Aorta (tissue), 5 donors: ENCODE measurements at places on chromosomes 4 and X. TPM values are rescaled to one million over a fixed set of nuclear protein-coding genes. Genes with fewer than 3 reads are reported as not detected.

The CEP135 gene
- 3.9 TPM for polyA plus RNA-seq

DNA sequence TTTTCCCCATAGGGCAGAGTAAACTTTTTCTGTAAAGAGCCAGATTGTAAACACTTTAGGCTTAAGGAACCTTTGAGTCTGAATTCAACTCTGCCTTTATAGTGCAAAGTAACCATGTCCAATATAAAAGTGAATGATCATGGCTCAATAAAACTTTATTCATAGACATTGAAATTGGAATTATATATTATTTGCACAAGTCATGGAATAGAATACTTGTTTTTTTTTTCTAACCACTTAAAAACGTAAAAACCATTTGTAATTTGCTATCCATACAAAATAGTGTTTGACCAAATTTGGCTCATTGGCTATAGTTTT lies 54.1 kb upstream of the MYOZ2 start:
- no peak for DNase-seq

The PABPC1L2B gene
- polyA plus RNA-seq: not detected

The CFP gene
- polyA plus RNA-seq: 3.7 TPM

The FGG gene
- polyA plus RNA-seq: not detected

- DNase-seq: no peak
Measured at GRCh38 chr4:10629394-10629793, 55.2 kb downstream of the CLNK start.

GRCh38 chr4:155187989-155188388 lies 20.4 kb upstream of the NPY2R start:
- no peak for DNase-seq

DNA sequence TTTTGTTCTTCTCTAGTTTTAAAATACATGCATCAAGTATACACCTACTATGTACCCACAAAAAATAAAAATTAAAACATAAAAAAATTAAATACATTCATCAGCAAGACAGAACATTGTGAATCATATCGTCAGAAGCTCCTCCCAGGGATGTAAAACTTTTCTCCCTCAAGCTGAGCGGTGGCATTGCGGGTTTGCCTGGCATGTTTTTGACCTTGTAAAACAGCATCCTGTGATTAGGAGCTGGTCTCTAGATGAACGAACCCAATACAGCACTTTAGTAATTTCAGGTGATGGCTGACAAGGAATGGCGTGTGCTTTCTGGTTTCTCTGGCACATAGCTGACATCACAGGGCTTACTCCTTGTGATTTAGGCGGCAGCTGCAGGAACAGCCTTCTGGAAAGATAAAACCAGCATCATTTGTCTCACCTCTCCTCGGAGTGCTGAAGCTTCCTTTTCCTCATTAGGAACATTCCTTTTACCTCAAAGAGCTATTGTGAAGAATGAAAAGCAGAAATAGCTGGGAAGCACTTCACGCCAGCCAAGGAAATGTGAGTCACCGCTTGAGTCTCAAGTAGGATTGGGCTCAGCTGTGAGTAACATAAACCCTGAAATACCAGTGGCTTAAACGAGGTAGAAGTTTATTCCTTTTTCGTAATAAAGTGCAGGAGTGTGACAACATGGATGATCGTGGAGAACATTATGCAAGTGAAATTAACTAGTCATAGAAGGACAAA lies 44.3 kb downstream of the NYX start:
- no peak for DNase-seq

DNA sequence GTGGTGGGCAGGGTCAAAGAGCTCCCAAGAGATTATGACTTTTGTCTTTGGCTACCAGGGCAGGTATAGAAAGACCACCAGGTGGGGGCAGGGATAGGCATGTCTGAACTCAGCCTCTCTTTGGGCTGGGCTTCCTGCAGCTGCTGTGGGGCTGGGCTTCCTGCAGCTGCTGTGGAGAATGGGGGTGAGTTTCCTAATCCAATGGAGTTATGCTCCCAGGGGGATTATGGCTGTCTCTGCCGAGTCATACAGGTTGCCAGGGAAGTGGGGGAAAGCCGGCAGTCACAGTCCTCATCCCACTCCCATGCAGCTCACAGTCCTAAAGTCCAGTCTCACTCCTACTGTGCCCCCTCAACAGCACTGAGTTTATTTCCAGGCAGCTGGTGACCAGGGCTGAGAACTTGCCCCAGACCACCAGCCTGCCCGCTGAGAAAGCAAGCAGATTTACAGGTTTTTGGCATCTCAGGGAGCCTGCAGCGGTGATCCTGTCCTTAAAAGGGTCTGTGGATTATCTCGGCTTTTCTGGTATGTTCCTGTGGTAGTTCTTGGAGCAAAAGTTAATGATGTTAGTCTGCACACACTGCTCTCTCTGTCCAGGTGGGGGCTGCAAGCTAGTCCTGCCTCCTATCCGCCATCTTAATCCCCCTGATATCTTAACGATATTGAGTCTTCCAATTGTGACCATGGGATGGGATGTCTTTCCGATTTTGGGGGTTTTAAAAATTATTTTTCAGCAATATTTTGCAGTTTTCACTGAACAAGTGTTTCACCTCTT lies 133.4 kb downstream of the RTL9 start:
- DNase-seq: no peak

The CHRDL1 gene
- polyA plus RNA-seq: not detected

DNA sequence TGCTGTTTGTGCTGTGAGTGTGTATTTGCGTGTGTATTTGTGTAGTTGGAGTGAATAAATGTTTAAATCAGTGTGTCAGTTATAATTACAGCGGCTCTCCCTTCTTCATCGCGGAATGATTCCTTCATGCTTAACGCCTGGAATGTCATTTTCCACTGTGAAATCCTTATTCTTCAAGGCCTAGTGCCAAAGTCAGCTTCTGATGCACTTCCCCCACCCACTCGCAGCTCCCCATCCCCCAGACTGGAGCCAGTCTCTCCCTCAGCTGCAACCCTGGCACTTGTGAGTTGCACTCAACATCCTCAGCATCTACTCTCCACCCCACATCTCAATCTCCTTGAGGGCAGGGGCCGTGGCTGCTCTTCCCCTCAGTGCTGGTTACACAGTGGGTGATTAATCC lies 583.0 kb downstream of the BCOR start:
- no peak for DNase-seq

GRCh38 chr4:37928426-37929416 lies 31.5 kb upstream of the PTTG2 start:
- no peak for DNase-seq

- no peak for DNase-seq
Measured at GRCh38 chr4:137934046-137934445, 308.1 kb downstream of the SLC7A11 start.

DNA sequence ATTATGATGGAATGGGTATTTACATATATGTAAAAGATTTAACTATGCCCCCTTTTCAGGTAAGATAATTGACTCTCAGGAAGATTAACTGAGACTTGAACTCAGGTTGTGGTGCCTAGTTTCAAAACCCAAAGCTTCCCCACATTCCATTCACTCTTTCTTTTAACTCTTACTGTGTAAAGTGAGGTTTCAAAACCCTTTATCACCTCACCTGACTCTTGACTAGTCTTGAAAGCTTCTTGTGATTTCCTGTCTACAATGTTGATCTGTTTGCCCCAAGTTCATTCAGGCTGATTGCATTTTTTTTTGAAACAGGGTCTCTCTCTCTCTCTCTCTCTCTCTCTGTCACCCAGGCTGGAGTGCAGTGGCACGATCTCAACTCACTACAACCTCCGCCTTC lies 40.5 kb upstream of the RAPGEF2 start:
- no peak for DNase-seq

The SLC6A14 gene
- polyA plus RNA-seq: 0.03 TPM

GRCh38 chr4:3516836-3517730 lies 15.1 kb downstream of the LRPAP1 start:
- peak; percentile 62 for DNase-seq

- no peak for DNase-seq
Measured at GRCh38 chr4:187632260-187632995, 363.1 kb upstream of the ZFP42 start.

- no peak for DNase-seq
Measured at GRCh38 chrX:46576458-46576857, 2.9 kb downstream of the CHST7 start.

DNA sequence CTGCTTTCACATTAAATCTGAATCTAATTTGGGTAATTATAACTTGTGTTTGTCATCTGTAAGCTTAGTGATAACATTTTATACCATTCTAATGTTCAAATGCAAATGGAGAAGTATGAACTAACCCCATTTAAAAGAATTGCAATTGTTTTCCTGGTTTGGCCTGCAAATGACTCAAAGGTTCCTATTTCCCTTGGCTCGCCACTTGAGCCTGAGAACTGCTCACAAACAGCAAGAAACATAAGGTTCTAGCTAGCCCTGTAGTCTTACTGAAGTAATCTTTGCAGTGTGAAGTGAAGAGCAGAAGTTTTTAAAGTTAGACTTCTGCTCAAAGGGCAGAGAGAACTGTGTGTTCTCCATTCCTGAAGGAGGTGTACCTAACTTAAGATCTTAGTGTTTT lies 27.2 kb downstream of the UPRT start:
- DNase-seq: no peak

DNA sequence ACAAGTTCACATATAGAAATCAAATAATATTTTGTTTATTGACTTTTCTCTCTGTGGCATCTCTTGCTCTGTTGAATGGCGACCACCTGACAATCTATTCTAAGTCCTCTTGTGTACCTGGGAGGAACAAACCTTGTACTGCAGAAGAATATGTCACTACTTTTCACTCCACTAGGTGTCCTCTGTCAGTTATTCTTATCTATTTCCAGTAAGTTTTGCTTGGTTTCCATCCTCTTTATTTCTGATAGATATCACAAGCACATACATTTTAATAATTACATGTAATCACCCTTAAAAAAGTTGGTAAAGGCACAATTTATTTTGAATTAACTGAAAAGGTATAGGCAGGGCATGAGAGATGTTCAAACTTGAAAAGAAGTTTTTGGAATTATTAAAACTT lies 238.4 kb downstream of the SNCA start:
- no peak for DNase-seq

- DNase-seq: no peak
Measured at GRCh38 chrX:107704181-107704580, 71.4 kb downstream of the TSC22D3 start.

DNA sequence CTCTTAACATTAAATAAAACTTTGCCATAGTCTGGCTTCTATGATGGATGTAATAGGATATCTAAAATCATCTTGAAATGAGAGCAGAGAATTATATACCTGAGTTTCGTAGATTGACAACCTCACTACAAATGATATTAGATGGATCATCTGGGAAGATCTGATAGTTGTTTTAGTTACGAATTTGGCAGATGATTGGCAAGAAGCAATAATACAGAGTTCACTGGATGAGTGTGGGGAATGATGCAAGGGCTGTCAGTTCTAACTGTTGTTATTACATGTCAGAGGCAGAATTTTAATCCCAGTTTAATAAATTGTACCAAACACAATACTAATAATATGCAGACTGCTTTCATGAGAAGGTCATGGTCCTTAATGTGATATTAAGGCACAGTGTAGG lies 585.2 kb downstream of the TRAM1L1 start:
- no peak for DNase-seq

The FMR1NB gene
- polyA plus RNA-seq: not detected

- no peak for DNase-seq
Measured at GRCh38 chr4:17398035-17398434, 113.9 kb downstream of the QDPR start.

DNA sequence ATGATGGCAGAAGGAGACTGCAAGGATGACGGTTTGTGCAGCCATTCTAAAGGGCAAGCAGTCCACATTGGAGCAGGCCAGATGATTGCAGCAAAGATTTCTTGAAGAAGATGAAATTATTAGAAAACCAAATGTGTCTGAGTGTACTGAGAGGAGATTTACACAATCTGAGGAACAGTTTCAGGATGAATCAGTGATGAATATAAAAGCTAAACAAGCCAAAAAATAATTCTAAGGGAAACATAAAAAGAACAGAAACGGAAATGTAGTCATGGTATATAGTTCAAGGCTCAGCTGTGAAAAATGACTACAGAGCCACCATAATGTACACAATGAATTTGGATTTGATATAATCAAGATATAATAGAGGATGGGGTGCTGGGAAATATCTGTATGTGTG lies 168.5 kb downstream of the PDGFC start:
- no peak for DNase-seq

DNA sequence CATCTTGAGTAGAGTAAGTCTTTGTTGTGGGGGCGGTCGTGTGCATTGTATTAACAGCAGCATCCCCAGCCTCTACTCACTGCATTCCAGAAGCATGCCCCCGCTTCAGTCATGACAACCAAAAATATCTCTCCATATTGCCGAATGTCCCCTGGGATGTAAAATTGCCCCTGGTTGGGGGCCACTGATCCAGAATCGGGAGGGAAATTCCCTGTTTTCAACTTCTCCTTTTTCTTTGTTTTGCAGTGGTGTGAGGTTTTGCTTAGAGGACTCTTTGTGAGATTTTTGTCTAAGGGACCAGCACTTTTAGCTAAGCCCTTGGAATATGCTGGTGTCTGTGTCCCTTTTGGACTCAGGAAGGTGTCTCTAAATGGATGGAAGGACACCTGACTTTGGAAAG lies 3.0 kb upstream of the IL13RA1 start:
- DNase-seq: no peak

- DNase-seq: no peak
Measured at GRCh38 chr4:88771883-88772450, 74.3 kb upstream of the NAP1L5 start.

- no peak for DNase-seq
Measured at GRCh38 chrX:48045410-48046311, 25.8 kb downstream of the ZNF630 start.

The ARMCX6 gene
- 14.8 TPM for polyA plus RNA-seq

The PLXNB3 gene
- polyA plus RNA-seq: 0.38 TPM
